Naive thymus-derived CD4-positive, alpha-beta T cell (primary cell): ENCODE measurements at places on chromosomes 4 and X.

GRCh38 chr4:41935652-41936021, 408 bp downstream of the TMEM33 start:
- DNase-seq, result peak; percentile 27

GRCh38 chr4:153722036-153722435, 37.8 kb downstream of the RNF175 start:
- no peak for DNase-seq

DNA sequence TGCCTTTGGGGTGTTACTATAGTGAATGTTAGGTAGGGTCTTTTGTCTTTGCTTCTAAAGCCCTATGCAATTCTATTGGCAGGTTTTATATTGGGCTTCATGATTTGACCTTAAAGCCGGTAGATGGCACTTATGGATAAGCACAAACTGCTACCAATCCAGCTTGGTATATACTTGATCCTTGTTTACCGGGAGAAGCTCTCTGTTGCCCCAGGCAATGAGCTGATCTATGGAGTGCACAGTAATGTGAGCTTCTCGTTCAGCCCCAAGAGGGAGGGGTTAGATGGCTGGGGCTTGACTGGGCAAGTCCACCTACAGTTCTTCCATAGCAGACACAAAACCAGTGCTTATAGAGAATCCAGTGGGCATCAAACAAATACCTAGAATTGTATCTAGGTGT, 287.2 kb upstream of the CT83 start:
- no peak for DNase-seq

- DNase-seq, result no peak
These were observed 39.3 kb downstream of the CPE start for GRCh38 chr4:165418073-165418472.

DNA sequence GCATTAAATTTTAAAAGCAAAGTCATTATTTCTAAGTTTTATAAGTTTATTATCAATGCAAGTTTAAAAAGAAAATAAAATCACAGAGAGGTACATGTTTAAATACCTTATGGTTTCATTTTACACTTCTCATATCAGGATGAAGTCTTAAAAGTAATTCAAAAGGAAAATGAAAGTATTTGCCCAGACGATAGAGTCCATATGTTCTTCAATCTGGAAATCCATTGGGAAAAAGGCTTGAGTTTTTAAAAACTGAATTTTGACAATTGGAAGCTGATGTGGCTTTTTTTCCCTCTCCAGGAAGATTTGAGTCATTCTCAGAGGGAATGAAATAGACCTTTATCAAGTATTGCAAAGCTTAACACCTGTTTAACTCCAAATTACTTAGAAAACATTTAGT, 37.1 kb downstream of the MAB21L2 start:
- no peak for DNase-seq

- no peak for DNase-seq
These were observed 9.4 kb upstream of the NKX1-1 start for GRCh38 chr4:1415681-1415981.
